ENCODE measurements at places on chromosomes 13 and 19.

GRCh38 chr19:19602136-19602712 lies 16.3 kb downstream of the PBX4 start:
- no peak for DNase-seq

- no peak for DNase-seq
Measured at GRCh38 chr13:102236341-102236740, 165.5 kb downstream of the FGF14 start.

GRCh38 chr13:50467156-50468110 lies 376.1 kb downstream of the DLEU7 start:
- no peak for DNase-seq

- no peak for DNase-seq
Measured at GRCh38 chr13:26326562-26326961, 72.6 kb downstream of the CDK8 start.

- DNase-seq, result no peak
Measured at GRCh38 chr19:18576383-18576782, 4.7 kb downstream of the UBA52 start.

- DNase-seq, result no peak
Measured at GRCh38 chr13:110559986-110560385, 1.5 kb downstream of the RAB20 start.

DNA sequence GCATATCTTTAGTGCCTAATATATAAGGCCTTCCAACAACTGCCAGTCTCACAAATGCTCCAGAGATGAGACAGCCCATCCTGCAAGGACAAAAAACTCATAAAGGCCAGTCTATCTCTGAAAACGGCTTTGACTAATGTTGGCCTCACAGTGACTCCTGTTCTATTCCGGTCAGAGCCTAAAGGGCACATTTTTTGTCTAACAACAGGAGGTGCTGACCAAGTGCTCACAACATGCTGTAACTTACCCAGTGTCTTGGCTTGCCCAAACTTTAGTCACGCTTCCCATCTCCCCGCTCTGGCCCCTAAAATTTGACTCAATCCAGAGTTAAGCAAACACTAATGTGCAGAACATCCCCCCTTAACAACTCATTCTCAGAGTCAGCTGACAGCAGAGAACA lies 1411.2 kb upstream of the MIR17HG start:
- DNase-seq, result no peak

- DNase-seq, result no peak
Measured at GRCh38 chr13:32225481-32225931, 89.7 kb downstream of the ZAR1L start.

- no peak for DNase-seq
Measured at GRCh38 chr19:24004166-24004565, 82.8 kb upstream of the ZNF254 start.

GRCh38 chr19:5687360-5688198 lies 2.5 kb upstream of the RPL36 start:
- DNase-seq, result no peak

- DNase-seq, result no peak
Measured at GRCh38 chr13:30884543-30884942, 21.5 kb upstream of the MEDAG start.

- DNase-seq, result no peak
Measured at GRCh38 chr13:44305286-44305685, 68.3 kb upstream of the SERP2 start.

GRCh38 chr13:26601669-26602068 lies 44.2 kb downstream of the WASF3 start:
- DNase-seq, result no peak

GRCh38 chr13:32026623-32027022 lies 5.0 kb upstream of the FRY start:
- no peak for DNase-seq

GRCh38 chr19:42053037-42053935 lies 16.7 kb downstream of the GRIK5 start:
- DNase-seq, result no peak

- no peak for DNase-seq
Measured at GRCh38 chr19:11378319-11379189, 4.1 kb downstream of the SWSAP1 start.

DNA sequence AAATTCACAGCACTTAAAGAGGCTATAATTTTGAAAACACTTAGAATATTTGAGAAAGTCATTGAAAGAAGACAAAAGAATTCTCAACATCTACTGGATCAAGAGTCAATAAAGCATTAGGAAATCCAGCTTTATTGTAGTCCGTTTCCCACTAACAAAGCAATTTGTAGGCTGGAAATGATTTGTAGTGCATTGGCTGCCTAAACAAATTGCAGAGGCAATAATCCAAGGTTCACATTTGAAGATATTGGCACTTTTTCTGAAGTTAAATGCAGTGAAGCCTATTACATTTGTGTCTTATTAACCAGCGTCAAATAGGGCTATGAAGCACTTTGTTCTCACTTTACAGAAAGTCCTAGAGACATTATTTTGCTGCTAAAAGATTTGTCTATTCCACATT lies 848.1 kb upstream of the SLITRK1 start:
- DNase-seq, result no peak

GRCh38 chr13:101242720-101243119 lies 173.6 kb downstream of the NALCN start:
- DNase-seq, result no peak

DNA sequence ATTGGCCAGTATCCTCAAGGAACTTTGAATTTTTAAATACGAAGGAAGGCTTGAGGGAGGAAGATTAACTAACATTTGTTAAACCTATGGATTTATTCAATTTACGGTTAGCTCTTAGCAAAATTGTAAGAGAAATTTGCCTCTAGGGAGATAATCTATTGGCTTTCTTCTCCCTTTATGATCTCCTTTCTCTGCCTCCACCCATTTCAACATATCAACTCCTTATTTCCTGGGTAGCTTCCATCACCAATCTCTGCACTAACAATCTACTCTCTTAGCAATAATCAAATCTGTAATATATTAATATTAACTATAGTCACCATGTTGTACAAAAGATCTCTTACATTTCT lies 233.9 kb upstream of the CSNK1A1L start:
- no peak for DNase-seq

DNA sequence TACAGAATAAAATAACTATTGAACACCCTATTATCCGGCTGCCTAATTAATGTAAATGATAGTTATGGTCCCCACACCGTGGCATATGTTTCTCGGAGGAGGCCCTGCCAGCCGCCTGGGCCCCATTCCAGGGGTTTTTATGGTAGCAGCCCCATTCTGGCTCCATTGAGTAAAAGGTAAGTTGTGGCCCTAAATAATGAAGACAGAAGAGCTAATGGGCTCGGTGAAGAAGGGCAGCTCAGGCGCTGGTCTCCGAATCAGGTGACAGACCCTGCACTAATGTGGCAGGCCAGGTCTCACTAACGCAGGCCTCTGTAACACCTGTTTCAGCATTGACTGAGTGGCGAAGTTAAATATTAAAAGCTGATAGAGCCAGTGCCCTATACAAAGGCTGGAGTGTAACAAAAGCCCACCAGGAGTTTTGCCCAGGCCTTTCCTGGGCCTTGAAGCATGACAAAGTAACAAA lies 19.1 kb downstream of the POP4 start:
- DNase-seq, result no peak

Measured in stimulated activated CD8-positive, alpha-beta memory T cell treated with anti-CD3 and anti-CD28 coated beads, Interleukin-12 subunit alpha, Interleukin-12 subunit beta, amount 100 ng/mL, for 4 hours (primary cell).